ENCODE measurements at places on chromosomes 7 and 10. TPM values are rescaled to one million over a fixed set of nuclear protein-coding genes. Genes with fewer than 3 reads are reported as not detected.

The LIPM gene
- total RNA-seq: not detected

The PRRT4 gene
- not detected for total RNA-seq

The IGFBP3 gene
- total RNA-seq: 1.4 TPM

The OR9A4 gene
- total RNA-seq: not detected

The HOXA7 gene
- not detected for total RNA-seq

The ING3 gene
- total RNA-seq: 28.1 TPM

The HMX2 gene
- not detected for total RNA-seq

The PDE1C gene
- total RNA-seq: not detected

The NAMPT gene
- 99.6 TPM for total RNA-seq

The MCM10 gene
- 55.5 TPM for total RNA-seq

The SDK1 gene
- total RNA-seq: 0.20 TPM

The SPDYE11 gene
- not detected for total RNA-seq

The NYAP1 gene
- total RNA-seq: not detected

The POMZP3 gene
- 9.6 TPM for total RNA-seq

The RELN gene
- total RNA-seq: not detected

The MACROH2A2 gene
- total RNA-seq: 3.5 TPM

The SFR1 gene
- 12.1 TPM for total RNA-seq

The SHH gene
- total RNA-seq: not detected

The TACC2 gene
- total RNA-seq: not detected

The SGCE gene
- 0.46 TPM for total RNA-seq

The CFAP69 gene
- total RNA-seq: not detected

Data from T-helper 1 cell treated with Interleukin-12 subunit alpha and Interleukin-12 subunit beta and Interleukin-4 antibody, amounts not matched to agents 30 ng/mL and 1 ng/mL, for 36 hours (primary cell).